ENCODE measurements at places on chromosomes 2 and 18.

DNA sequence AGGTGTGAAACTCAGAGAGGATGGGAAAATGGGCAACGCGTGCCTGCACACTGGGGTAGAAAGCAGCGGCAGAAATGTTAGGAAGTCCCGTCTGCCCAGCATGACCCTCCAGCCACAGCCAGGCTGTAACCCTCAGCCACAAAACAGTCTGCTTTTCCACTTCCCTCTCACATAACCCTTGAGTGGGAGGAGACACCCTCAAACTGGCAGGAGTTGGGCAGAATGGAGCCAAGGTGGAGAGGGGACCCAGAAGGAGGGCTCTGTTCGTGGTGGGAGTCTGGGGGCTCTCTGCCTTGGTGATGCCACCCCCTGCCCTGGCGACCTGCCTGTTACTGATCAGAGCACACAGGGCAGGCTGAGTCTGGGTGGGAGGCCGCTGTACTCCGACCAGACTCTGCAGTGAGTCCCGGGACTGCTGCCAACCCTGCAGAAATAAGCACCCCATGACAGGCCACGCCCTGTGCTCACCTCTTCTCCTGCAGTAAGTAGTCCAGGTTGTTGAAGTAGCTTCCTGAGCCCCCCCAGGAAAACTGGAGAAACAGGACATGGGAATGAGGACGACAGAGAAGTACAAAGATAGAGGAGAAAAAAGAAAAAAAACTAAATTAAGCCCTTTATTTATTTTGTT lies 16.0 kb downstream of the FAM178B start:
- peak; percentile 46 for DNase-seq

DNA sequence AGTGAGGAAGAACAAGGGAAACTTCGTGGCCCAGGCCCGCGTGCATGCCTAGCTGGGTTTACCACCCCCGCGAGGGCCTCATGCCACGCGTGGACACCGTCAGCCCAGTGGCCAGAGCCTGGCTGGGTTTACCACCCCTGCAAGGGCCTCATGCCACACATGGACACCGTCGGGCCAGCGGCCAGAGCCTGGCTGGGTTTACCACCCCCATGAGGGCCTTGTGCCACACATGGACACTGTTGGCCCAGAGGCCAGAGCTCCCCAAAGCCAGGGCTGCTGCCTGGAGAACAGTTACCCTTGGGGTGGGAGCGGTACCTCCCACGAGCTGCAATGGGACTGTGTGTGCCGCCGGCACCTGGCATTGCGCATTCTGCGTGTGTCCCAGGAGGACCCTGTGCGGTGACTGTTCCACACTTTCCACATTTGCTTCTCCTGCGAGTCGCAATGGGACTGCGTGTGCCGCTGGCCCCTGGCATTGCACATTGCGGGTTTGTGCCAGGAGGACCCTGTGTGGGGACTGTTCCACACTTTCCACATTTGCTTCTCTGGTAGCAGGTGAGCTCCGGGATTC lies 105.6 kb upstream of the CTDP1 start:
- DNase-seq, result peak; percentile 18

DNA sequence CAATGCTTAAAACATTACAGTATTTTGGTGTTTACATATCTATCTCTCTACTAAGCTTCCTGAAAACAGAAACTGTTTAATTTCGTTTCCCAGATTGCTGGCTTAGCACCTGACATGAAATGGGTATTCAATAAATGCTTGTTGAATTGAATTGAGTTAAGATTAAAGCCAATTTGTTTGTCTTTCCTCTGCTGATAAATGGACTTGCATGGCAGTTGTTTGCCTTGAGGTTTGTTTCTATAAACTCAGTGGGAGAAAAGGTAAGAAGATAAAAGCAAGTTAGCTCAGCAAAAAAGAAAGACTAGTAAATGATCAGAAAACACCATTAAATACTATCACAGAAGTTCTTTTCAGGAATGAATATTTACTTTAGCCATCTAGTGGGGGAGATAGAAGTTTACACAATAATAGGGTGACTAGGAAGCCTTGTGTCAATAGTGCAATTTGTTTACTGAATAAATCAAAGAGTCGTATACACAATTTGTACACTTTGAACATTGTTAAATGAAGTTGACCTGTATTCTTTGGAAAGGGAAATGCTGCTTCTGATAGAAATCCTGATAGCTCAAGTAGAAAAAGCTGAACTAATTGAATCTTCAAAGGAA lies 754.5 kb upstream of the FAM98A start:
- DNase-seq, result no peak

DNA sequence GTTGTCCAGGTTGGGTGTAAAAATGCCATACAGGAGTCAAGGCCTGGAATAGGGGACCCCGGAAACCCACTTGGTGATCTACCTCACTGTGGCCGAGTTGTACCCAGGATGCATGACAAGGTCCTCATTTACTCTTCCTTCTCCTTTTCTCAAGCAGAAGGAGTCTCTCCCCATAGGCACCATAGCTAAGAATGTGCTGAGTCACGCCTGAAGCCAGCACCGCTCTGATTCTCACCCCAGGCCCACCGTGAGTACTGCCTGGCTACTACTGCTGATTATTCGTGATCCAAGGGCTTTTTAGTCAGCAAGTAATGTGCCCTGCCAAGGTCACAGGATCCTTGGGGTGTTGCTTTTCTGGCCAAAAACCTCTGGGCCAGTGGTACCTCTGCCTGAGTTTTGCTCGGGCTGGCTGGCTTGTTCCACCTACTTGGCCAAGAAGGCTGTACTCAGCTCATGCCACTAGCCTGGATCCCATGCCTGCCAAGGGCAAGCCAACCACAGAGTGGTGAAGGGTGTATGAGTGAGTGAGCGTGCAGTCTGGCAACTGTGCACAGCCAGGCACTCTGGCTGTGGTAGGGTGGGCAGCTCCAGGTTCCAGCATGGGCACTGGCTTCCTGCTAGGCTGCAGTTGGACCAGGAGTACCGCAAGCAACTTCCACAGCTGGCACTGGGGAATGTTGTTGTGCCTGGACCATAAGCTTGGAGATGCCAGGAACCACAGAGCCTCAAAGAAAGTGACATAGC lies 650.1 kb upstream of the VRK2 start:
- no peak for DNase-seq

- no peak for DNase-seq
These were observed 836.0 kb upstream of the CDH2 start for GRCh38 chr18:29012883-29013465.

GRCh38 chr2:11056614-11057013 lies 98.7 kb upstream of the SLC66A3 start:
- no peak for DNase-seq

GRCh38 chr2:27636766-27637165 lies 7.9 kb downstream of the GPN1 start:
- no peak for DNase-seq

- no peak for DNase-seq
These were observed 51.2 kb downstream of the MTERF4 start for GRCh38 chr2:241050624-241051577.

DNA sequence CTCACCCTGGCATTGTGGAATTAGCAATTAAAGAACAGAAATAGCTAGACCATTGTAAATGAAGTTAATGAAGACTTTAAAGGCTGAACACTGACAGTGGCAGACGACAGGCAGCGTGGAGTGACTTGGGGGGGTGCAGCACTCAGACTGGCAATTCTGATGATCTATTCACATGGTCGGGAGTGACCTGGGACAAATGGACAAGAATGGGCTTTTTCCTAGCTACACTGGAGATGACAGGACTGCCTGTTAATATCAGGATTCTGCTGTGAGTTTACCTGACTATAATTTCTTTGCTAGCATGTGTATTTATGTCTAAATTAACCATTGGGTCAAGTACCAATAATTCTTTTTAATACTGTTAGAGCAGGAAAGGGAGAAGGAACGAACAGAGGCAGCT lies 199.6 kb downstream of the FBXO15 start:
- DNase-seq, result no peak

GRCh38 chr2:38484957-38485356 lies 107.9 kb upstream of the ATL2 start:
- no peak for DNase-seq

- DNase-seq, result no peak
These were observed 81.2 kb downstream of the ADD2 start for GRCh38 chr2:70686577-70687460.
